ENCODE measurements at places on chromosomes 2 and 18.

GRCh38 chr2:143401861-143402260 is 272.6 kb downstream of the ARHGAP15 start:
- no peak for DNase-seq

DNA sequence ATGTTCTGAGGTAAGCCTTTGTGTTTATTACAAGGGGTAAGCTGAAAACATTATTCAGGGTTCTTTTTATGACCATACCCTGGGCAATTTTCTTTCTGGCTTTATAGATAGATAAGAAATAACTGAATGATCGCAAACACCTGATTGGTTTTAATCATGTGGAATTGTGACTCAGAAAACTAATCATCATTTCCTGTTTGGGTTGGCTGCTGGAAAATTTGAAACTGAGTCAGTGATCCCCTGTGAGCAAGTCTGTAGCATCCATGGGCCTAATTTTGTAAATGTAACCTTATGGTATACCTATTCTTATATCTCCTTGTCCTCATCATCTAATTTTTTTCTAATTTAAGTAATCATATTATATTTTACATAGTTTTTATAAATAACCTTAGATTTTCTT is 34.3 kb downstream of the CCDC68 start:
- DNase-seq, result no peak

DNA sequence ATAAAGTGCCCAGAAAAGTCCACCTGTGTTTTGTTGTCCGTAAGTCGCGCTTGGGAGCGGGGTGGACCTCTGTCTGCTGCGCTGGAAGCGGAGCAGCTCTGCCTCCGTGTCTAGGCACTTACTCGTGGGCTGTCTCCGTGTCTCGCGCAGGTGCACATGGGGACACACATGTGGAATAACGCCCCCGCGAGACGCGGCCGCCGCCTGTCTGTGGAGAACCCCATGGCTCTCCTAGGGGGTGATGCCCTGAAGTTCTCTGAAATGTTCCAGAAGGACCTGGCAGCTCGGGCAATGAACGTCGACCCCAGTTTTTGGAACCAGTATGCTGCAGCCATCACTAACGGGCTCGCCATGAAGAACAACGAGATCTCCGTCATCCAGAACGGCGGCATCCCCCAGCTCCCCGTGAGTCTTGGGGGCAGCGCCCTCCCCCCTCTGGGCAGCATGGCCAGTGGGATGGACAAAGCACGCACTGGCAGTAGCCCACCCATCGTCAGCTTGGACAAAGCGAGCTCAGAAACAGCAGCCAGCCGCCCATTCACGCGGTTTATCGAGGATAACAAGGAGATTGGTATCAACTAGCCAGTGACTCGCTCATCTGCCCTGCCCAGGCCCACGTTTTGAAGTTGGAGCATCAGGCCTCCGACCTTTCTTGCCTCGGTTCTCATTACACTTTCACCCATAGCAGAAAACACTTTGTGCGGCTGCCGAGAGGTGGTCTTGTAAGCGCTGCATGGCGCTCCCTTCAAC is 17.3 kb downstream of the SALL3 start:
- no peak for DNase-seq

DNA sequence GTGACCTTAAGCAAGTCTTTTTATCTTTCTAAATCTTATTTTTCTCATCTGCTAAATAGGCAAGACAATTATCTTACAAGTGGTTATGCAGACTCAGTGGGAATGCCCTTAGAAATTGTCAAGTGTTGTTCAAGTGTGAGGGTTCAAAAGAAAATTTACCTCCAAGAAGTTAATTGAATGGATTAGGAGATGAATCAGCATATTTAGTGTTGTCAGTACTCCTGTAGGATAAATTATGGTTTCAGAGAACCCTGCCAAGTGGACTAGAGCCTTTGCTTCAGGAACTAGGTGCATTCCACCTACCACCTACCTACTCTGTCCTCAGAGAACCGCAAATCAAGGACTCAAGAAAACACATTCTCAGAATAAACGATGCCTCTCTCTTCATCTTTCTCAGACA is 69.8 kb upstream of the KCTD1 start:
- DNase-seq, result no peak

DNA sequence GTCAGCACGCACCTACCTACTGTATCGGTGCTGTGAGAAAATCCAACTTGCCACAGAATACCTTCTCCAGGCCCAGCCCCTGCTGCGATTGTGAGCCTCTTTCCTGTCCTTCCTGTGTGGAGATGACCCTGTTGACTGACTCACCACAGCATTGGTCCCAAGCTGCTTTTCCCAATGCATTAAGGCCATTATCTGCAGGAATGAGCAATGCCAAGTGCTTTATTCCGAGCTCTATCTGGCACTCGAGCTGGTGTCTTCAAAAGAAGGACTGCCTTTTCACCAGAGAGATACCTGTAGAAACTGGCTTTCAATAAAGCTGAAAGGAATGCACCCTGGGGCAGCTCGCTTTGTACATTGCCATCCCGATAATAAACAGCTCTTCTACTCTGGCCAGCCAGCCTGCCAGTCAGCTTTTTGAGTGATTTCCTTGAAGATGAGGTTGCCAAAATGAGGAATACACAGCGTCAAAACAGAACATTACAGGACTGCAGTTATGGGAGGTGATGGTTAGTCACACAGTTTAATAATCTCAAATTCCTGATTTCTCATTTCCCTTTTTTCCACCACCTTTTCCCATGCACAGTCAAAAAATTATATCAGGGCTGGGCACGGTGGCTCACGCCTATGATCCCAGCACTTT is 8.3 kb upstream of the RNF103 start:
- no peak for DNase-seq

DNA sequence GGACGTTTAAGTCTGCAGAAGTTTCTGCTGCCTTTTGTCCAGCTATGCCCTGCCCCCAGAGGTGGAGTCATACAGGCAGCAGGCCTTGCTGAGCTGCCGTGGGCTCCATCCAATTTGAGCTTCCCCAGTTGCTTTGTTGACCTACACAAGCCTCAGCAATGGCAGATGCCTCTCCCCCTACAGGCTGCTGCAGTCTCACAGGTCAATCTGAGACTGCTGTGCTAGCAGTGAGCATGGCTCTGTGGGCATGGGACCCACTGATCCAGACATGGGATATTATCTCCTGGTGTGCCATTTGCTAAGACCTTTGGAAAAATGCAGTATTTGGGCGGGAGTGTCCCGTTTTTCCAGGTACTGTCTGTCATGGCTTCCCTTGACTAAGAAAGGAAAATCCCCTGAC is 726.0 kb downstream of the ERBB4 start:
- no peak for DNase-seq

DNA sequence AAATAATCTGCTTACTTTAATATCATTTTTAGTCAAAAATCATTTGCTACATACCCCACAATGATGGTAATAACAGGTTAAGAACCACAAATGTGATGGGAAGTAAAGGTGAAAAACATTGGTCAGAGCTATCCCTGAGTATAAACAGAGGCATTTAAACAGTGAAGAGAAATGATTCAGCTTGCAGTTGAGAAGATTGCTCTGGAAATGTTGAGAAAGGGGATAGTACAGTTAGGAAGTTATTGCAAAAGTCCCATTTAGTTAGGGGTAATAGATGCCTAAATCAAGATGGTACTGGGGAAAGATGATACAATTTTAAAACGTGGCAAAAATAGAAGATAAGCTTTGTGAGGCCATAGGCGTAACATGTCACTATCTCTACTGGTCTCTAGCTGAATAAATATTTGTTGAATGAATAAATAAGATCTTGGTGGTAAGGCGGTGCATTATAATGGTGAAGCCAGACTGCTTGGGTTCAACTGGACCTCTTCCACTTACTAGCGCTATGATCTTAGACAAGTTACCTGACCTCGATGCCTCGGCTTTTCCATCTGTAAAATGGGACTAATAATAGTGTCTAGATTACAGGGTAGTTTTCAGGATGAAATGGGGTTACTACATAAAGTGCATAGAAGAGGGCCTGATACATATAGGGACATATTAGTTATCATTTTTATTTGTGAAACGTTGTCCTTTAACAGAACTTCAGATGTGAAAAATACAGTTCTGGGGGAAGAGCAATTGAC is 2.0 kb upstream of the BZW1 start:
- no peak for DNase-seq

GRCh38 chr2:201203916-201204654 is 21.1 kb downstream of the CASP10 start:
- peak; percentile 90 for DNase-seq

GRCh38 chr2:110980339-110981062 is 140.2 kb upstream of the BCL2L11 start:
- no peak for DNase-seq

GRCh38 chr18:76750917-76751890 is 71.2 kb upstream of the ZNF236 start:
- no peak for DNase-seq

Data from AG08395 (cell line).